Fibroblast of villous mesenchyme (primary cell): ENCODE measurements at places on chromosomes 2 and 18.

- peak; percentile 45 for DNase-seq
Measured at GRCh38 chr2:134261398-134262131, 7.7 kb downstream of the MGAT5 start.

- no peak for DNase-seq
Measured at GRCh38 chr2:35462226-35462998, 893.2 kb upstream of the CRIM1 start.

DNA sequence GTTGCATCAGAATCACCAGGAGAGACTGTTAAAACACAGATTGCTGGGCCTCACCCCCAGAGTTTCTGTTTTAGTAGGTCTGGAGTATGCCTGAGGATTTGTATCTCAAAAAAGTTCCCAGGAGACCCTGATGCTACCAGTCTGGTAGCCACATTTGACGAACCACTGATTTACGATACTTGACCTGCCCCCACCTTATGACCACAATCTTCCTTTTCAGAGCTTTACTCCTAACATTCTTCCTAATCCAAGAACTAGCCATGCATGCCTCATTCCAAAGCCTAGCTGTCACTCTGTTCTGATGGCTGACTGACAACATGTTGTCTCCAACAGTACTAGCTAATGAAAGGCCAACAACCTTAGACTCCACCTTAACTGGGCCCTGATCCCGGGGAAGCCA is 191.4 kb downstream of the MBD2 start:
- DNase-seq: no peak

GRCh38 chr2:19207452-19207851 is 151.0 kb downstream of the OSR1 start:
- peak; percentile 41 for DNase-seq

DNA sequence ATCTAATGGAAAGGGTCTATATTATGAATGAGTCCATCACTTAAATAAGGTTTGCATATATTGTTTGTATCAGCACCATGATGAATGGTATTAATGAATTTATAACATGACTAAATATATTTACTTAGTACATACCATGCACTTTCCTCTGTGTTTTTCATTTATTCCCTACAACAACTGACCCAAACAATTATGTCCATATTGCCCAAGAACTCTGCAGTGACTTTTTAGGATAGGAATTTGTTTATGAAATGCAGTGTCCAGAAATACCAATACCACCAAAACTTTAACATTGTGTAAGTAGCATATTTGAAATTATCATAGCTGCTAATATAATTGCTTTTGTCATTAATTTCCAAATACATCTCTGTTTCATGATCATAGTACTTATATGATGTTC is 119.7 kb downstream of the WDR7 start:
- DNase-seq: peak; percentile 46

GRCh38 chr2:214379227-214379626 is 31.6 kb upstream of the VWC2L start:
- DNase-seq: no peak

DNA sequence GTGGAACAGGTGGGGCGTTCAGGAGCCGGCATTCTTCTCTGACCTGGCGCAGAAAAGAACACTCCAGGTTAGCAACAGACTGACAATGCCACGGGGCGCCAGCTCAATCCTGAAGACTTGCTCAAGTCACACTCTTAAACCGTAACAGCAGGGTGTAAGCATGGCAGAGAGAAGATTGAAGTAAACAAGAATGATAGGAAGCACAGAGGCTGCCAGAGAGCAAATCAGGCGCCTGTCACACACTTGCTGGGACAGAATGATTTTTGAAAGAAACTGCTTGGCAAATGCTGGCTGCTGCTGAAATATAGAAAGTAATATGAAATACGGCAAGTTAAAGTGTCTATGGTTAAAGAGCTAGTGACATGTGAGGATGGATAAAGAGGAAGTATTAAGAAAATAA is 80.5 kb downstream of the MEP1B start:
- DNase-seq: no peak

DNA sequence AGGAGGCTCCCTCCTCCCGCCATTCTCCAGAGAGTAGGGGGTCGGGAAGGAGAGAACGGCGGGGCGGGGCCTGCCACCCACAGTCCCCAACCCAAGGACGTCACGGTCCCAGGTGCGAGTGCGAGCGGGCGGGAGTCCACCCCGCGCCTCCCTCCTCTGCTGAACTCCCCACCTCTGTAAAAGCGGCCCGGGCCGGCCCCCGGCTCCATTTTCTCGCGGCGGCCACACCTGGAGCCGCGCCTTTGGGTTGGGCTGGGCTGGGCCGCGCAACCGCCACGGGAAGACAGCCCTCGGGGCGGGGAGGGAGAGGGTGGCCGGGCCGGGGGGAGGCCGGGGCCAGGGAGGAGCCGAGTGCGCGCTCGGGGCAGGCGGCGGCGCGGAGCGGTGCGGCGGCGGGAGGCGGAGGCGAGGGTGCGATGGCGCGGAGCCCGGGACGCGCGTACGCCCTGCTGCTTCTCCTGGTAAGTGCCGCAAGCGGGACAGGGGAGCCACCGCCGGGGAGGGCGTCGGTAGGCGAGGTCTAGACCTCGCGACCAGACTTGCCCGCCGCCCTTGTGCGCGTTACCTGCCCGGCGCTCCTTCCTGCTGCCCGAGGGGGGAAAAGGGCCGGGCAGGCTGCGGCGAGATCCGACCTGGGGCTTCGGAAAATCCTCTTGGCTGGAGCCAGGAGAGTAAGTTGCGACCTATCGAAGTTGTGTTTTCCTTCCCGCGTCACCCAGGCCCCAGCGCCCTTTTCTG is at the start of gene DSG2:
DSG2 (plus strand) TSS at position 342 of the 738 bp plus-strand sequence; CDS start at position 417, 75 bp downstream.
- DNase-seq: peak; percentile 13

- no peak for DNase-seq
Measured at GRCh38 chr2:127647242-127648190, 1.6 kb downstream of the GPR17 start.

- peak; percentile 38 for DNase-seq
Measured at GRCh38 chr2:236527159-236527630, 42.4 kb upstream of the ACKR3 start.

DNA sequence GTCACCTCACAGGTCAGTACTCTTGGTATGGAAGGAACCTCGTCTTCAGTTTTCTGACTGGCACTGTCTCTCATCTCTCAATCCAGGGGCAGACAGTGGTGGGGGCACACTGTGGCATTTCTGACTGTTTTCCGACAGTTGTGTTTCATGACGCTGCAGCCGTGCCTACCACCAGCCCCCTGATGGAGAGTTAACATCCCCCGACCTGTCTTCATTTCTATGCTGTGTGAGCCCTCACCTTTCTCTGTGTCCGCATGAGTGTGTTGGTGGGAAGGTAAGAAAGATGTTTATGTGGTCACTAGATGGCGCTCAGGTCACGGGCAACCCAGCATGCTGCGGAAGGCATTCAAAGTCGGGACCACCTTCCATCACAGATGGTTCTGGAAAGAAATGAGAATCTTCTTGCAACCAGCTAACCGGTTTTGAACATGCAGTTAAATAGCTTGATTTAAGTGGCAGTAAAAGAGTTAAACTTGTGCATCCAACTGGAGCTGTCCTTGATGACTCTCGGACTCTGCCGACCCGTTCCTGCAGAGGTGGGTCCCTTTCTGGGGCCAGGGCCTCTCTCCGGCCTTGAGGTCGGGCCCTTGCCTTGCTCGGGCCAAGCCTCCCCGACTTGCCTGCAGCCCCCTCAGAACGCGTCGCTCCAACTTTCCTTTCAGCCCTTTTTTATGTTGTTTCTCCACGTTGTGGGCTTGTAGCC is 92.4 kb downstream of the DYSF start:
- DNase-seq: peak; percentile 67

GRCh38 chr2:225282858-225283710 is 116.4 kb upstream of the NYAP2 start:
- DNase-seq: peak; percentile 13

DNA sequence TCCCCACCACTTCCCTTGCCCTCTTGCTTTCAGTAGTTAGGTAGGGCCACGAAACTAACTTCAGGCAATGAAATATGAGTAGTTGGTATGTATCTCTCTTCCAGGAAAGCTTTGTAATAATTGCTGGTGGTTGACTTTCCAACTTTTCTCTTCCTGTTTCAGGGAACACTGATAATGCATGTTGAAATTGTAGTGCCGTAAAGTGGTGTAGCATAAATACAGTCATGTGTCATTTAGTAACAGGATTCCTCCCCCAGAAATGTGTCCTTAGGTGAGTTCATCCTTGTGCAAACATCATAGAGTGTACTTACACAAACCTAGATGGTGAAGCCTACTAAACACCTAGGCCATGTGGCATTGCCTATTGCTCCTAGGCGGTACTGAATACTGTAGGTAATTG is 429.2 kb downstream of the PID1 start:
- peak; percentile 68 for DNase-seq

- no peak for DNase-seq
Measured at GRCh38 chr18:4231260-4231659, 223.8 kb downstream of the DLGAP1 start.

DNA sequence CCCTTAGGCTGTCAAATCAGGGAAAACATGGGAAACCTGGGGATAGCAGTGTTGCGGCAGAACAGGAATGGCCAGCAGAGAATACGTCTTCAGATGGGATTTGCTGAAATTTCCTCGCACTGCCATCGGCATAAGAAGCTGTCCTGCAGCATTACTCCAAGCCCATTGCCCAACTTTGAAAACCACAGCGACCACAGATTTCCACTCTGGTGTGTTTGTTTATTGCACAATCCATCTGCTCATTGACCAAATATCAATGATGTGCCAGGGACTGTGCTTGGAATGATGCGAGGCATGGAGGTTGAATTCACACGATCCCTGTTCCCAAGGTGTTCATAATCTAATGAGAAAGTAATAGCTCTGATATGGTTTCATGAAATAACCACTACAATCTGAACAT is 383.3 kb upstream of the MYT1L start:
- no peak for DNase-seq

- DNase-seq: no peak
Measured at GRCh38 chr2:39409697-39410389, 27.2 kb downstream of the MAP4K3 start.

DNA sequence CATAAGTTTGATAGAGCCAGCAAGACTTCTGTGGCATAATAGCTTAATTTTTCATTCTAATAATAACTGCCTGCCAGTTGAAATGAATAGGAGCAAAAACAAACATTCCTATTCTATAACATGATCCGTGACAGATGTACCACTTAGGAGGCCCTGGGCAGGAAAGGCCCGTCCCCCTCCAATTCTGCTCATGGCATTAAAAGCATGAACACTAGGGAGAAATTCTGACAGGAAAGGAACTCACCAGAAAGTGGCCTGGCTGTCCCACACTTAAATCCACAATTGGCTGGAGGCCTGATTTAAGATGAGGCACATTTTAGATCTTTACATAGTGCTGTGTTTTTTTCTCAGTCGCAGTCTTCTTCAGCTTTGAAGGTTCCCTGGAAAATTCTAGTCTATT is 261.9 kb upstream of the ETAA1 start:
- no peak for DNase-seq
